Thyroid gland (tissue), 4 donors: ENCODE measurements at places on chromosomes 13 and 19. TPM values are rescaled to one million over a fixed set of nuclear protein-coding genes. Genes with fewer than 3 reads are reported as not detected.
A peak's percentile ranks its signal among the peaks of the same experiment; 100 is the strongest.

ZSCAN22 gene
- 3.0 TPM for total RNA-seq

TFDP1 gene
- 48.0 TPM for total RNA-seq

POLR1G gene
- 3.0 TPM for total RNA-seq

CFAP97D2 gene
- not detected for total RNA-seq

GRCh38 chr13:60152904-60153303 lies 10.8 kb downstream of the DIAPH3 start:
- no peaks in the 10 kb centered on the region for H3K4me1 ChIP-seq
- no peaks in the 10 kb centered on the region for H3K36me3 ChIP-seq
- H3K27me3 ChIP-seq, result no peaks in the 10 kb centered on the region
- DNase-seq, result no peak
- no peak overlapping the region for H3K4me3 ChIP-seq

- H3K4me3 ChIP-seq, result no peak overlapping the region
- H3K27ac ChIP-seq, result no peak overlapping the region
- DNase-seq, result no peak
These were observed 18.3 kb downstream of the ZNF100 start for GRCh38 chr19:21749090-21749489.

- H3K36me3 ChIP-seq, result peaks cover 66% of the 10 kb centered on the region
- H3K4me3 ChIP-seq, result no peak overlapping the region
- no peak for DNase-seq
- H3K27me3 ChIP-seq, result no peaks in the 10 kb centered on the region
- H3K27ac ChIP-seq, result no peak overlapping the region
These were observed 8.3 kb upstream of the EPHX3 start for GRCh38 chr19:15240515-15240914.

GRCh38 chr19:15828121-15828610 lies 12.7 kb upstream of the OR10H1 start:
- no peaks in the 10 kb centered on the region for H3K4me1 ChIP-seq
- H3K27ac ChIP-seq, result no peak overlapping the region
- no peaks in the 10 kb centered on the region for H3K36me3 ChIP-seq
- H3K27me3 ChIP-seq, result no peaks in the 10 kb centered on the region

PRR22 gene
- 0.54 TPM for total RNA-seq

DNA sequence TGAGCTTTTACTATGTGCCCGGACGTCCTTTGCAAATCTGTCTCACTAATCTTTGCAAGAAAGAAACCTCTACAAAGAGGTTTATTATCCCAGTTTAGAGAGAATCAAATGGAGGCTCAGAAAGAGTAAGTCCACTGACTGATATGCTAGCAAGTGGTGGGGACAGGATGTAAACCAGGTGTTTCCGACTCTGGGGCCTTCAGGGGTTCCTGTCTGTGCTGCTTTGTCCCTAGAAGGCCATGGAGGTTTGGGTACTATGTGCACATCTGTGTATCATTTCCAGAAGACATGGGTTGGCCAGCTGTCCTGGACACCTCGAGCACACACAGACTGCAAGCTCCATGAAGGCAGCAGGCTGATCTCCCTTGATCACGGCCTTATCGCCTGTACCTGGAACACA lies 1.2 kb upstream of the KPTN start:
- H3K27me3 ChIP-seq, result no peaks in the 10 kb centered on the region
- no peak overlapping the region for H3K27ac ChIP-seq
- H3K36me3 ChIP-seq, result peaks cover 9% of the 10 kb centered on the region
- H3K4me3 ChIP-seq, result no peak overlapping the region
- H3K4me1 ChIP-seq, result peaks cover 15% of the 10 kb centered on the region

GRCh38 chr19:38564981-38565690 lies 52.6 kb downstream of the MAP4K1 start:
- no peak overlapping the region for H3K27ac ChIP-seq
- no peaks in the 10 kb centered on the region for H3K27me3 ChIP-seq
- peaks cover 1% of the 10 kb centered on the region for H3K4me1 ChIP-seq
- no peak for DNase-seq

- DNase-seq, result peak; percentile 73
- peaks cover 14% of the 10 kb centered on the region for H3K4me1 ChIP-seq
- H3K27me3 ChIP-seq, result no peaks in the 10 kb centered on the region
- no peaks in the 10 kb centered on the region for H3K36me3 ChIP-seq
These were observed 11.6 kb upstream of the NFIX start for GRCh38 chr19:12983542-12984142.

- H3K27me3 ChIP-seq, result no peaks in the 10 kb centered on the region
- DNase-seq, result peak; percentile 39
- H3K4me3 ChIP-seq, result no peak within 1 kb of the TSS
- H3K4me1 ChIP-seq, result no peaks in the 10 kb centered on the region
- no peaks in the 10 kb centered on the region for H3K36me3 ChIP-seq
These were observed at the start of gene ZNF730 for GRCh38 chr19:23116802-23117571. Gene ZNF730, plus strand, starts transcription at chr19:23117025. Its CDS starts 149 bp downstream, at chr19:23117174.

DNA sequence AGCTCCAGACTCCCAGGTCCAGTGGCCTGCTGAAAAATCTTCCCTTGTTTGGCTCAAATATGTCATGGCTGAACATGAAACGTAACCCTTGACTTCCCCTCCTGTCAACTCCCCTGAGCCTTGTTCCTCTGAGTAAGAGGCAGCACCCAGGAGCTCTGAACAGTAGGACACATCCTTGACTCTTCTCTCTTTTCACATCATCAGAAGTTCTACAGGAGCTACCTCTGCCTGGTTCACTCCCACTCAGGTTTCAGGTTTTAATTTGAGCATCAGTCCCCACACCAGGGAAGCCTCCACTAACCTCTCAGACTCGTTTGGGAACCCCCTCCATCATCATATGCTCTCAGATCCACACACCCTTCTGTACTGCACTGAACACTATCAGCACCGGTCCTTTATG lies 30.3 kb downstream of the ZNF823 start:
- H3K27ac ChIP-seq, result no peak overlapping the region
- no peaks in the 10 kb centered on the region for H3K36me3 ChIP-seq
- no peaks in the 10 kb centered on the region for H3K27me3 ChIP-seq
- H3K4me3 ChIP-seq, result no peak overlapping the region
- DNase-seq, result no peak
- no peaks in the 10 kb centered on the region for H3K4me1 ChIP-seq

GPR18 gene
- total RNA-seq, result 0.96 TPM
